ENCODE measurements at places on chromosomes 4 and X.

- DNase-seq: no peak
Observed at GRCh38 chr4:148443512-148444295, 1.5 kb upstream of the NR3C2 start.

DNA sequence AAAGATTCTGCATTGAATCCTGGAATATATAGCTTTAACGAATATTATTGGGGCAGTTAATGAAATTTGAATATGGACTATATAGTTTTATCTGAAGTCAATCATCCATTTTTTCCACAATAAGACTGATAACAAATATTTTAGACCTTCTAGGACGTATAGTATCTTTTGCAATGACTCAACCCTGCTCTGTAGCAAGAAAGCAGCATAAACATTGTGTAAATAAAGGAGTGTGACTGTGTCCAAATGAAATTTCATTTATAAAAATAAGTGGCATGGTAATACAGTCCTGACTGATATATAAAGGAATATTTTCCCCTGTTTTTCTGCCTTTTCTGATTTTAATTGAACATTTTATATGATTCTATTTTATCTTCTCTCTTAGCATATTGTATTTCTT is 947.7 kb upstream of the SLIT2 start:
- no peak for DNase-seq

GRCh38 chr4:42339935-42340406 is 57.3 kb upstream of the SHISA3 start:
- no peak for DNase-seq

GRCh38 chr4:67573193-67573592 is 14.7 kb downstream of the STAP1 start:
- no peak for DNase-seq

DNA sequence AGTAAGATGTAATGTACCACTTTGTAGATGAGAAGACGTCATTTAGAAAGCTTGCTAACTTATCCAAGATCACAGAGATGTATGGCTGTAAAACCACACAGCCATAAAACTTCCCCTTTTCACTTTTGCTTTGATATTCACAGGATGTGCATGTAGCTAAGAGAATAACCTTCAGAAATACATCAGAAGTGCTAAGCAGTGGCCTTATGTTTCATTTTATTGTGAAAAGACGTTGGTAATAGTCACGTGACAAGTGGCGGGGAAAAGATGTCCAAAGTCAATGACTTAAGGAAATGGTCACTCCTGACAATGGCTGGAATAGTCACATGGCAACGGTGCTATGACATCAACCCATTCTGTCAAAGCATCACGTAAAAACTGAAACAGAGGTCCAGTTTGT is 12.9 kb upstream of the WDR17 start:
- no peak for DNase-seq

DNA sequence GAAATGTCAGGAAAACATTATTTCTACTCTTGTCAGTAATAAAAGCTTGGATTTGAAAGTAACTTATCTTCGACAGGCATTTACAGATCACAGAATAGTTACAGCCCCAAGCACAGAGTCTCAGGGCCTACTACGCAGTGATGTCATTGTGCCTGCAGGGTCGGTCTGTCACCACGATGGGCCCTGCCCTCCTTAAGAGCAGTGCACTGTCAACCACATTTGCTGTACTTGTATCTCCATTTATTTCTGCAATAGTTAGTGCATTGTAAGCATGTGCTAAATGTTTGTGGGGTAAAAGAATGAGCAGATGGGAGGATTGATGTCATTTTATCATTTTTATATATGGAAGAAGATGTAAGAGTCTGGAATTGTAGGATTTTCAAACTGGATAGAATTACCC is 13.6 kb upstream of the CCKAR start:
- no peak for DNase-seq

- DNase-seq: no peak
Observed at GRCh38 chr4:5224340-5224739, 173.1 kb downstream of the STK32B start.

DNA sequence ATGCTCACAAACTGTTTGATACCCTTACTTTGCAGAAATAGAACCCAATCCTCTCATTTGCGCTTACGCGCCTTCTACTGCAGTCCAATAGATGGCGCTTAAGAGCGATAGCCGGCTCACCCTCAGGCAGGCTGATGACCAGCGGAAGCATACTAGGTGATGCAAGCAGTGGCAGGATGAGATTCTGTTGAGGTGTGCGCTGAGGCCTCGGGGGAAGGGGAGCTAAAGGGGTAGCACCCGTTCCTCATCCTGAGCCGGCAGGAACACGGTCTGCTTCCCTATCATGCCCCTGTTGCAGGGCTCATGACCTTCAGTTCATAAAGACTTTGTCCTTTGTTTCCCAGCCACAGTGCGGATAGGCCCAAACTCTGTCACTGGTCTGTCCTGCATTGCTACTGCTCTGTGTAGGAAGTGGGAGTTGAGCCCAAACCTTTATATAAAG is 628.9 kb downstream of the TLL1 start:
- peak; percentile 8 for DNase-seq
